ENCODE measurements at places on chromosomes 3 and 15. TPM values are rescaled to one million over a fixed set of nuclear protein-coding genes. Genes with fewer than 3 reads are reported as not detected.

SEMA3F gene
- 14.5 TPM for total RNA-seq

DNA sequence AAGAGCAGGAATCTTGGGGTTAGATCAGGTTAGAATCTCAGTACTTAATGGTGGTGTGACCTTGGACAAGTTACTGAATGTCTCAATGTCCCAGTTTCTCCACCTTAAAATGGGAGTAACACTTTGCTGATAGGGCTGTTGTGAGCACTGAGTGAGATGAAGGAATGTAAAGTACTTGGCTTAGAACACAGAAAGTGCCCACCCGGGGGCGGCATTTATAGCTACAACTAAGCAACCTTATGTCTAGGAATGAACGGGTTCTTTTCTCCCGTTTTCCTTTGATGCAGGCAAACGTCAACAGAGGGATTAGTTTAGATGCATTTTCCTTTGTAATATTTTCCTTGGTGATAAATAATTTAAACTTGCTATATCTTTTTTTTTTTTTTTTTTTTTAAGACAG is 176.6 kb downstream of the USP13 start:
- DNase-seq, result peak; percentile 34

GRCh38 chr3:58656631-58657030 is 9.9 kb downstream of the FAM3D start:
- no peak for DNase-seq

CHRNA3 gene
- total RNA-seq, result 1.6 TPM

WNT7A gene
- not detected for total RNA-seq

GRCh38 chr3:138547342-138547975 is 46.6 kb downstream of the CEP70 start:
- DNase-seq, result no peak

DNA sequence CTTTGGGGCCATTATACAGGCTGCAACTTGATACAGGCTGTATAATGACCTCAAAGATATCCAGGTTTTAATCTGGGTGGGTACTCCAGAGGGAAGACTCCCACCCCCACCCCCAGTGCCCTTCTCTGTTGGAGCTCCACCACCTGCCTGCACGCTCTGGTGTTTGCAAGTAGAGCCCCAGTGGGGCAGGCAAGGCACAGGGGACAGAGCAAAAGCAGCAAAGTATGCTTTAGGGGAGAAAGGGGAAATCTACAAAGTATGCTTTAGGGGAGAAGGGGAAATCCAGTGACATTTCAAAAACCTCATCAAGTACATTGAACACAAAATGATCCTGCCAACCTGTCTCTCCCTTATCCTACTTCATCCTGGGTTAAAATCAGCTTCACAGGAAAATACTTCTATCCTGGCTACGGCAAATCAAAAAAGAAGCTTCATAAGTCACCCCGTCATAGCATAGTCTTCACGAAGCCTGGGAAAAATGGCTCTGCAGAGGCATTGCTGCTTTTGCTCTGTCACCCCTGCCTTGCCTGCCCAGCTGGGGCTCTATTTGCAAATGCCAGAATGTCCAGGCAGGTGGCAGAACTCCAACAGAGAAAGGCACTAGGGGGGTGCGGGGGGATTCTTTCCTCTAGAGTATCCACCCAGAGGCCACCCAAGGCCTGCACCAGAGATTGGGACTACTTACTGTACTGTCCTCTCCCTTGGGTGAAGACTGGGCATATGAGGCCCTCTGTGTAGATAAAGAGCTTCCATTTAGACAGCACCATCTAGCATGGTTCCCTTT is 60.9 kb upstream of the ATP11B start:
- DNase-seq, result no peak

DNA sequence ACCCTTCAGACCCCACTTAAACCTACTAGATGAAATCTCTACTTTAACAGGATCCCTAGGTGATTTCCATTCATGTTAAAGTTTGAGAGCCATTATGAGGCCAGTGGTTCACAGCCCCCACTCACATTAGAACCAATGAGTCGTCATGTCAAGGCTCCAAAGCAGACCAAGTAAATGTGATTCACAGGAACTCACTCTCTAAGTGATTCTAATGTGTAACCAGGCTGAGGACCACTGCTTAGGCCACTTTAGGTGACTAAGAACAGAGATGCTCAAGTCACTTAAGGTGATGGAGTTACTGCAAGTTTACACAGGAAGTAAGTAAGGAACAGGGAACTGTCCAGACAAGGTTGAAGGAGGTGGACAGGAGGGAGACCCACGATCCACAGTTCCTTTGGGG is 7.7 kb downstream of the GALNT15 start:
- DNase-seq, result no peak

LSAMP gene
- 18.0 TPM for total RNA-seq

ESYT3 gene
- total RNA-seq, result 0.59 TPM

DNA sequence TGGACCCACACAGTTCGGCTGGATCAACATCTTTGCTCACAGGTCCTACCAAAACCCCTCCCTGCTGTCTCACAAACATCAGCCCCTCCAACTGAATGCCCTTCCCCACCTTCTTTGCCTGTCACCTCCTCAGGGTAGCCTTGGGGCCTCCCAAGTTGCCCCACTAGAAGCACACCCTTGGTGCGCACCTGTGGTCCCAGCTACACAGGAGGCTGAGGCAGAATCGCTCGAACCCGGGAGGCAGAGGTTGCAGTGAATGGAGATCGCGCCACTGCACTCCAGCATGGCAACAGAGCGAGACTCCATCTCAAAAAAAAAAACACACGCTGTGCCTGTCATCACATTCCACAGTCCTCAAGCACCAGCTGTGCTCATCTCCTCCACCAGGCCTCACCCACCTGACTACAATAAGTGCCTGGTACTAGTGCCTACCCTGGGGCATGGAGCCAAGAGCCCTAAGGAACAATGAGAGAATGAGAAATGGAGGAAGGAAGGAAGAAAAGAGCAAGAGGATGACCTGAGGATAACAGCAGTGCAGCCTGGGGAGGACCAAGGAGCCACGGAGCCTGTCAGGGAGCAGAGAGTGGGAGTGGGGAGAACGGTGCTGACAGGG is 26.0 kb downstream of the RPN1 start:
- no peak for DNase-seq

PARP14 gene
- 6.1 TPM for total RNA-seq

All from neural progenitor cell (in vitro differentiated cells).